ENCODE measurements at places on chromosomes 6 and 20.

DNA sequence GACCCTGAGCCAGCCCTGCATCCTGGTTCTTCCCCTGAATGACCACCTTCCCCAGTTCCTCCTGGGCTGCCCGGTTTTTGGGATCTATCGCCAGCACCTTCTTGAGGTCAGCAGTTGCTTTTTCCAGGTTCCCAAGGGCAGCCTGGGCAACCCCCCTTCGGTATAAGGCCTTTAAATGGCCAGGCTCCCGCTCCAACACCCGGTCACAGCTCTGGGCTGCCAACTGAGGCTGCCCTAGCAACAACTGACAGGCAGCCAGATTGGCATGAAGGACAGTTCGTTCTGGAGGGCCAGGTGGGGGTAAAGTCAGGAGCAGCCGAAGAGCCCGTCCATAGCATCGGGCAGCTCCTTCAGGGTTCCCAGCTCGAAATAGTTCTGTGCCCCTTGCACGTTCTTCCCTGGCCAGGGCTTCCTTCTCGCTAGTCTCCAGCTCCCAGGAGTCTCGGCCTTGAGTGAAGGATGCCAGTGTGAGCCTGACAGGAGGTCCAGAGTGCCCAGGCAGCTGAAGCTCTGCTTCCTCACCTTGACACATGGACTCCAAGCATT is 778 bp upstream of the ATF6B start:
- no peak for DNase-seq
- H3K36me3 ChIP-seq, result peaks cover 12% of the 10 kb centered on the region
- H3K4me1 ChIP-seq, result peaks cover 34% of the 10 kb centered on the region
- peak overlapping the region; percentile 97 for H3K27ac ChIP-seq

- H3K4me1 ChIP-seq, result peaks cover 12% of the 10 kb centered on the region
- peaks cover 70% of the 10 kb centered on the region for H3K36me3 ChIP-seq
- peaks cover 9% of the 10 kb centered on the region for H3K27me3 ChIP-seq
- H3K4me3 ChIP-seq, result peak overlapping the region; percentile 56
- peak overlapping the region; percentile 61 for H3K27ac ChIP-seq
- no peak for DNase-seq
These were observed 48.4 kb downstream of the EZR start for GRCh38 chr6:158770533-158771330.

- H3K4me3 ChIP-seq, result no peak overlapping the region
- H3K4me1 ChIP-seq, result no peaks in the 10 kb centered on the region
- no peaks in the 10 kb centered on the region for H3K36me3 ChIP-seq
These were observed 22.6 kb downstream of the RSPH3 start for GRCh38 chr6:158977382-158977781.

DNA sequence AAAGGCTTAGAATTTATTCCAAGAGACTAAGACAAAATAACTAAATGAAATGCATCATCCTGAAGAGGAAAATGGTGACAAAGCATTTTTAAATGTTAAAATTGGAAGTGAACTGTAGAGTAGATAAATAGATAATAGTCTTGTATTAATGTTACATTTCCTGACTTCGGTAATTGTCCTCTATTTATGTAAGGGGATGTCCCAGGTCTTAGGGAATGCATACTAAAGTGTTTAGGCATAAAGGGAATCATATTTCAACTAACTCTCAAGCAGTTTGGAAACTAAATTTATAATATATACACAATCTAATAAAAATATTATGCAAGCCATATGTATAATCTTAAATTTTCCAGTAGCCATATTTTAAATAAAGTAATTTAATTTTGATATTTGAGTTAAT is 159.3 kb downstream of the WDR27 start:
- H3K4me1 ChIP-seq, result no peaks in the 10 kb centered on the region
- no peak overlapping the region for H3K4me3 ChIP-seq
- no peak for DNase-seq
- H3K27me3 ChIP-seq, result no peaks in the 10 kb centered on the region
- peaks cover 2% of the 10 kb centered on the region for H3K36me3 ChIP-seq

DNA sequence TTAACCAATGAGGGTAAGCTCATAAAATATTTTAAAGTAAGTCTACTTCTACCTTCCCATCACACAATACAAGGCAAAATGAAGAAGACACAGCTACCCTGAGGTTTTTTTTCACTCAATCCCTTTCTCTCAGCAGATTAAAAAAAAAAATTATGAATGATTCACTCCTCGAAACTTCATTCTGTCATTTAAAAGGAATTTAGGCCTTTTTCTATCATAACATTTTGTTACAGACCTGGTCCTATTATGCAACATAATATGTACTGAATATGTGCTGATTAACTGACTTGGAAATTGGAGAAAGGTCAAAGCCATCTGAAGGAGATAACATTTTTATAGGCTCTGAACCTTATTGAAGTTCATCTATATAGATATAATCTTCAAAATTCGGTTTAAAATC is 45.5 kb downstream of the PRL start:
- H3K36me3 ChIP-seq, result no peaks in the 10 kb centered on the region
- H3K27ac ChIP-seq, result no peak overlapping the region
- H3K27me3 ChIP-seq, result peaks cover 2% of the 10 kb centered on the region
- DNase-seq, result no peak
- peaks cover 9% of the 10 kb centered on the region for H3K4me1 ChIP-seq

DNA sequence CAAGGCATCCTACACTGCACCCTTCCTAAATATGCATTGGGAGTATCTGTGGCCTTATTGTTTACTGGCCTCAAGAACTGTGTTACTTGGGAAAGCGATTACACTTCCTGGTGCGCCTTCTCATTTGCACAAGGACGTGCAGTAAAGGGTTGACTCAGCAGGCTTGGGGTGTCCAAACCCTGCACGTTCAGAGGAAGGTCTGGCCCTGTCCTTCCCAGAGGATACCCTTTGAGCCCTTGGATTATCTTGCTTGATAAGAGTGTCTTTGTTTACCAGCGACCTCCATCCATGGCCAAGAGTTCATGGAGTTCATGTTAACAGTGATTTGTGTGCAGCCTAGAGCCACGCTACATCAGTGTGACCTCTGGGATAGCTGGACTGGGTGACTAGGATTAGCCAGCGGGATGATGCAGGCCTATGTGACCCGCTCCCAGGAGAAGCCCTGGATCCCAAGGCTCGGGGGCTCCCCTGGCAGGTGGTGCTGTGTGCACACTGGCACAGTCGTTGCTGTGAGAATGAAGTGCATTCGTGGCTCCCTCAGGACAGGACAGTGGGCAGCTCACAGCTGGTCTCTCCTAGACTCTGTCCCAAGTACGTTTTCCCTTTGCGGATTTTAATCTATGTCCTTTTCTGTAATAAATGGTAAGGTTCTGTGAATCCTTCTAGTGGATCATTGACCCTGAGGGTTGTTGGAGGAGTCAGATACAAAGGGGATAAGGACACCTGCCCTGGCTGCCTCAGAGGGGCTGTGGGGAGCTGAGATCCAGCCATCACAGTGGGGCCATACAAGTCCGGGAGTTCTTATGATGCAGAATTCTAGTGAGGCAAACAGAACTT is 73.5 kb downstream of the TTLL2 start:
- no peaks in the 10 kb centered on the region for H3K27me3 ChIP-seq
- H3K27ac ChIP-seq, result no peak overlapping the region
- DNase-seq, result no peak
- H3K4me3 ChIP-seq, result no peak overlapping the region
- H3K4me1 ChIP-seq, result peaks cover 4% of the 10 kb centered on the region
